Activated CD4-positive, alpha-beta memory T cell treated with anti-CD3 and anti-CD28 coated beads, Interleukin-2, amount 10 ng/mL, durations not matched to agents 7 days and 5 days (primary cell): ENCODE measurements at places on chromosomes 6 and 20. TPM values are rescaled to one million over a fixed set of nuclear protein-coding genes. Genes with fewer than 3 reads are reported as not detected.

Gene GSTA2
- not detected for total RNA-seq

- H3K4me3 ChIP-seq = peak overlapping the region; percentile 90
- H3K27me3 ChIP-seq = no peaks in the 10 kb centered on the region
- peaks cover 27% of the 10 kb centered on the region for H3K36me3 ChIP-seq
- no peak for DNase-seq
Measured at GRCh38 chr6:135054226-135054568, 425 bp downstream of the HBS1L start.

GRCh38 chr6:119076173-119076572 is 2.3 kb downstream of the FAM184A start:
- H3K4me1 ChIP-seq = peaks cover 41% of the 10 kb centered on the region
- H3K27ac ChIP-seq = peak overlapping the region; percentile 50
- no peaks in the 10 kb centered on the region for H3K36me3 ChIP-seq
- peaks cover 10% of the 10 kb centered on the region for H3K27me3 ChIP-seq
- H3K4me3 ChIP-seq = peak overlapping the region; percentile 70
- DNase-seq = no peak

GRCh38 chr6:157859775-157860504 is 36.9 kb downstream of the SNX9 start:
- DNase-seq = no peak
- H3K4me3 ChIP-seq = no peak overlapping the region
- H3K4me1 ChIP-seq = peaks cover 26% of the 10 kb centered on the region
- peaks cover 17% of the 10 kb centered on the region for H3K27me3 ChIP-seq
- peaks cover 18% of the 10 kb centered on the region for H3K36me3 ChIP-seq
- no peak overlapping the region for H3K27ac ChIP-seq
